Left lung (tissue), 14 donors: ENCODE measurements at places on chromosomes 1 and 21. TPM values are rescaled to one million over a fixed set of nuclear protein-coding genes. Genes with fewer than 3 reads are reported as not detected.
A peak's percentile ranks its signal among the peaks of the same experiment; 100 is the strongest.

The CD1E gene
- not detected for polyA plus RNA-seq

The PODN gene
- polyA plus RNA-seq: 10.9 TPM

The YIPF1 gene
- 26.9 TPM for polyA plus RNA-seq

The TNFRSF9 gene
- 0.25 TPM for polyA plus RNA-seq

The KRTAP15-1 gene
- polyA plus RNA-seq: not detected

The LCE1C gene
- polyA plus RNA-seq: not detected

The TEX38 gene
- 0.47 TPM for polyA plus RNA-seq

The RAVER2 gene
- polyA plus RNA-seq: 30.8 TPM

The LDLRAD1 gene
- polyA plus RNA-seq: 6.9 TPM

The TSPEAR gene
- 3.4 TPM for polyA plus RNA-seq

The BNIPL gene
- polyA plus RNA-seq: 11.3 TPM

The SLC16A1 gene
- 29.1 TPM for polyA plus RNA-seq

The GPR161 gene
- polyA plus RNA-seq: 26.7 TPM

The CAMSAP2 gene
- 54.8 TPM for polyA plus RNA-seq

The IFI44 gene
- 54.4 TPM for polyA plus RNA-seq

DNA sequence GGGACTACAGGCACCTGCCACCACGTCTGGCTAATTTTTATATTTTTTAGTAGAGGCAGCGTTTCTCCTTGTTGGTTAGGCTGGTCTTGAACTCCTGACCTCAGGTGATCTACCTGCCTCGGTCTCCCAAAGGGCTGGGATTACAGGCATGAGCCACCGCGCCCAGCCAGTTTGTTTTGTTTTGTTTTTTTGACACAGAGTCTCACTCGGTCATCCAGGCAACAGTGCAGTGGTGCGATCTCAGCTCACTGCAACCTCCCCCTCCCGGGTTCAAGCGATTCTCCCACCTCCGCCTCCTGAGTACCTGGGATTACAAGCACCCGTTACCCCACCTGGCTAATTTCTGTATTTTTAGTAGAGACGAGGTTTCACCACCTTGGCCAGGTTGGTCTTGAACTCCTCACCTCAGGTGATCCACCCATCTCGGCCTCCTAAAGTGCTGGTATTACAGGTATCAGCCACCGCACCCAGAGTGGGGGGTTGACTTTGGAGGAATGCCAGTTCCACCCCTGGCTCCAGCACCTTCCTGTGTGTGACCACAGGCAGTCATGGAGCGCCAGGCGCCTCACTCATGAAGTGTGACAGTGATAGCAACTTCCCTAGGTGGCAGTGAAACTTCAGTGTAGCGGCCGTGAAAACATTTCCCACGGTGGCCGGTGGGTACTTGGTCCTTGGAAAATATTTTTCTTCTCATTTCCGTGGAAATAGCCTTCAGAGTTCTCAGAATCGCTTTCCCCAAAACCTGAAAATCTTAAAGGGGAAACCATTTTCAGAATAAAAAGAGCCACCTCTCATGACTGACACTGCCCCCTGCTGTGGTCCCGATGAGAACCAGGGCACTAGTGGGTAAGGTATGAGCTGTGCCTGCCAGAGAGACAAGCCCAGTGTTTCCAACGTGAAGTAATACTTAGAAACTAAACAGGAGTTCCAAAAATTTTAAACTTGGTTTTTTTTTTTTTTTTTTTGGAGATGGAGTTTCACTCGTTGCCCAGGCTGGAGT, 48.6 kb downstream of the WDR4 start:
- DNase-seq: no peak

DNA sequence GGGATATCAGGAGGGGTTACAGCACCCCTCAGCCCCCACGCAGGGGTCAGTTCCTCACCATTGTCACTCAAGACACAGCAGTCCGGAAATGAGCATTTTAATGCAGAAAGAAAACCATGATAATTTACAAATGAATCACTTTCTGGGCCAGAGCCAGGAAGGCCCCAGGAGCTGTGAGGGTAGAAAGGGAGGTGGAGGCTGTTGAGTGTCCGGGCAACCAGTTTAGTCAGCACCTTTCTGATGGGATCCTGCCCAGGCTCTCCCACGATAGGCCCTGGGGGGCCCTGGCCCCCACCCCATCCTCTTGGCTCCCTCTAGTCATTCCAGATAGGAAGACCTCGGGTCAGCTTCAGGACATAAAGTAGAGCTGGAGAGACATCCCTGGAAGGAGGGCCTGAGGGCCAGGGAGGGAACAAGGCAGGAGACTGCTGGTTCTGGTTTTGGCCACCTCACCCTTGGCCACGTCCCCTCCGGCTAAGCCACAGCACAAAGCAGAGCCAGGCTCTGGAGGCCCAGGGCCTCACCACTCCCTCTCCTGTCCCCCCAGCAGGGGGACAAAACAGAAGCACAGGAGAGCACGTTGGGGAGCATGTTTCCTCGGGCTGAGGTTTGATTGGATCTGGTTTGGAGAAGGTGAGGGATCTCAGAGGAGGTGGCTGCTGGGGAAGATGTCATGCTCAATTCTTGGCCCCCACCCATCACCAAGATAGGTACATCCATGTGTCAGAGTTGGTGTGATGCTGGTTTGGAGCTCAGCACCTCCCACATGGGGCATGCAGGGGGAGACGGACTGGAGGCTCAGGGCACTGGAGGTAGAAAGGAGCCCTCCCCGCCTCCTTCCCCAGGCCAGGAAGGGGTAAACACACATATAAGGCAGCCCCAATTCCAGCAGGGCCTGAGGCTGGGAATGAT, 20.6 kb downstream of the ETNK2 start:
- DNase-seq: no peak

- no peak for DNase-seq
These were observed 19.8 kb upstream of the VCAM1 start for GRCh38 chr1:100699744-100700143.

- DNase-seq: no peak
These were observed 26.4 kb downstream of the GIPC2 start for GRCh38 chr1:78072216-78072615.

DNA sequence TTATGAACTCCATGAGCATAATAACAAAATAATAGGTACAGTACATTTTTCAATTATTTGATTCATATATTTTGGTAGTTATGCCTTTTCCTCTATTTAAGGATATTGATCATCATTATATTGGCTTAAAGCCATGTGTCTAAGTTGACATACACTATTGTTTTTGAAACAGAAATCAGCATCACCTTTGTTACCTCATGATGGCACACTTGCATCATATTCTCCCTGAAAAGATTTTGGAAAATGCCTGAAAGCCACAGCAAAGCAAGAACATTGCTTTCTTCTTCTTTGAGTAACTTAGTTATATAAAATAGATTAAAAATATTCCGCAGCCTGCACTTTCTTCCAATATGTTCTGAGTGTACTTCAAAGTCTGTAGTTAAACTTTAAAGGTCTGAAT, 33.3 kb downstream of the TMPRSS15 start:
- no peak for DNase-seq

GRCh38 chr1:119449971-119450370, 35.0 kb downstream of the HSD3B2 start:
- no peak for DNase-seq

GRCh38 chr1:147837964-147838292, 64.7 kb upstream of the GJA8 start:
- peak; percentile 31 for DNase-seq

GRCh38 chr1:98055457-98055856, 134.6 kb upstream of the DPYD start:
- DNase-seq: no peak

- peak; percentile 88 for DNase-seq
These were observed 14.4 kb downstream of the FHAD1 start for GRCh38 chr1:15261155-15262002.

- DNase-seq: peak; percentile 93
These were observed 37.4 kb upstream of the WASF2 start for GRCh38 chr1:27527223-27527889.

DNA sequence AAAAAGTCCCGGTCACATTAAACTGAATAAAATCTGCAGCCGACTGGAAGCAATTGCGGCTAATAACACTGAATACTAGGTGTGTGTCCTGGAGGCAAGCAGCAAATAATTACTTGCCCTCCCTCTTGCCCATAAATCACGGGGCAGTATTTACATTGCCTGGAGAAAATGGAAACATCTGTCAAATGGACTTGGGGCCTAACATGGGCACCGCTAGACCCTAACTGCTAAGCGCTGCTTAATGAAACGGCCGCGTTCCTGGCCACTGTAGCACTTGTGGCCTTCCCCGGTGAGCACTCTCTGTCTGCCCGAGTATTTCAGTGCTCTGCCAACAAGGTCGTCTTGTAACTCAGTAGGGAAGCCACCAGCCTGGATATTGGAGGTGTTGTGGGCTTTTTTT, 23.9 kb upstream of the KNCN start:
- DNase-seq: no peak

DNA sequence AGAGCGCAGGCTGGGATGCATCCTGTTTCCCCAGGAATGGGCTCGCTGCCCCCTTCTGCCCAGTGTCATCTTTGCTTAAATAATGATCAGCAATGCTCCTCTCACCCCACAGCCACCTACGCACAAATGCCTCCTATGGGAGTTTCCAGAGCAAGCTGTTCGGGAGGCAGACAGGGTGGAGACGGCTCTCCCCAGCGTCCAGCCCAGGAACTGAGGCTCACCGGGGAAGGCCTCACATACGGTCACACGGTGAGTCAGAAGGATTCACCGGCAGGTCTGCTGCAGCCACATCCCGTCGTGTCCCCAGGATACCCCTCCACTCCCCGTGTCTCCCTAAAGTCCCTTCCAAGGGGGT, 40.3 kb upstream of the RUNX3 start:
- DNase-seq: no peak

GRCh38 chr1:207883660-207884250, 27.2 kb downstream of the CD34 start:
- DNase-seq: no peak

DNA sequence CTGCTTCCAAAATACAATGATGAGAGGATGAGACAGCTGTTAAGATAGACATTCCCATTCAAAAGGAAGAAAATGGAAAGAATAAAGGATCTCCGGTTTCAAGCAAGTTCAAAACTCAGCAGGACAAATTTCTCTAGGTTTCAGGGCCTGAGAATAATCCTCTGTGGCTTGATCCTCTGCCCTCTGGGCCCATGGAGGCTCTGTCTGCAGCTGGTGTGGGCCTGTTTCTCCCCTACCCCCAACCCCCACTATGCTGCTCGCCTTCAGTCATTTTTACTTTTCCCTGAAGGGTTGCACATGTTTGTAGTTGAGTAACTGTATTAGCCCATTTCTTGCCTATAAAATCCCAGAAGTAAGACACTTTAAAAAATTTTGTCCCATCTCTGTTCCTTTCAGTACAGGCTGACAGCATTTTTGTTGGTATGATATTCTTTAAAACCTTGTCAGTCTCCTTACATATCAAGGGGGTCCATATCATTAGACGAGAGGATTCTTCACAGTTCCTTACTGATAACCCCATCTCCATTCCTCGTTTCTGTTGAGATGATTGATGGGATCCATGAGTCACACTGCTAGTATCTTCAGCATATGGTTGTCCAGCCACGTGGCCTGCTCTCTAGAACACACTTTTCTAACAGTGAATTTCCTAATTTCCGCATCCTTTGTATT, 10.5 kb downstream of the ZMYM4 start:
- DNase-seq: no peak
